ENCODE measurements at places on chromosomes 3 and 15. TPM values are rescaled to one million over a fixed set of nuclear protein-coding genes. Genes with fewer than 3 reads are reported as not detected.

DNA sequence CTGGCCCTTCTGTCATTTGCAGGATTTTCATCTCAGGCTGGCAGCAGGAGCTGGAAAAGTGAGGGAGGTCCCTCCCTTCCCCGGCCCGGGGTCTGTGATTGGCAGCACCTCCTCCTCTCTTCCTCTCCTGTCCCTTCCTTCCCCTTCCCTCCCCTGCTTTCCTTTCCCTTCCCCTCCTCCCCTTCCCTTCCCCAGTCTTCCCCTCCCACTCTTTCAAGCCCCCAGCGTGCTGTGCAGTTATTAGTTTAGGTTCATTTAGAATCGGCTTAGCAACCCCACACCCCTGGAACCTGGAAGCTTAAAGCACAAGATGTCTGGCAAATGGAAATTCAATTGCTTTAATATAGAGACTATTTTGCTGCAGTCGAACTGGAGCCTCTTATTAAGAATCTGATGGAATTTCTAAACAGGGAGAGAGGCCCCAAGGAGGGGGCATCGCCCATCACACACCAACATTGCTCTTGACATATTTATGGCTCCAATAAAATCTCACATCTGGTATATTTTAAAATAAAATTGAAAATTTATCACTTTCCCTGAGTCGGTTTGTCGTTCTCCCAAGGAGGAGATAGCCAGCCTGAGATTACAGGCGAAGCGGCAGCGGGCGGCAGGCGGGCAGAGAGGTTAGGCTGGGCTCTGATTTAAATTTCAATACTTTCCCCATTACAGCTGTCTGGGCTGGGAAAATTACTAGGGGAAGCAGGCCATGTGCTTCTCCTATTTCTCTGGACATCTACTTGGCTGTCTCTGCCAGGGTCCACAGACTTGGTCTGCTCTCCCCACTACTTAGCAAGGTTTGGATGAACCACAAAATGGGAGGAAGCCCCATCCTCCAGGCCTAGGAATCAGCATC is 98.9 kb downstream of the LINGO1 start:
- DNase-seq, result no peak

DNA sequence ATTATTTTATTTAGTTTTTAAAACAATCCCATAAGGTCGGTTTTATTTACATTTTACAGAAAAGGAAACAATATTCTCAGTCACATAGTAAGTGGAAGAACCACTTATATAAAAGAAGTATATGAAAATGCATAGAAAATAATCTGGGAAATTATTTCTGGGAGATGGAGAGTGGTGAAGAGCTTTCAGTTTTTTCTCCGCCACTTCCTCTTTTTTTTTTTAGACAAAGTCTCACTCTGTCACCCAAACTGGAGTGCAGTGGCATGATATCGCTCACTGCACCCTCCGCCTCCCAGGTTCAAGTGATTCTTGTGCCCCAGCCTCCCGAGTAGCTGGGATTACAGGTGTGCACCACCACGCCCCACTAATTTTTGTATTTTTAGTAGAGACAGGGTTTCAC is 21.2 kb downstream of the RAD51 start:
- no peak for DNase-seq

- DNase-seq, result no peak
These were observed 835 bp upstream of the TTLL3 start for GRCh38 chr3:9809239-9809614.

TMC3 gene
- total RNA-seq, result not detected

GRCh38 chr3:8656240-8656639 is 11.6 kb upstream of the SSUH2 start:
- DNase-seq, result no peak

- DNase-seq, result no peak
These were observed 4.1 kb downstream of the CORO2B start for GRCh38 chr15:68582864-68583263.

IL17RD gene
- total RNA-seq, result 12.3 TPM

GRCh38 chr15:67370206-67370954 is 115.8 kb downstream of the IQCH start:
- DNase-seq, result no peak

- no peak for DNase-seq
These were observed 360.1 kb upstream of the THRB start for GRCh38 chr3:24854748-24855147.

- no peak for DNase-seq
These were observed 40.3 kb downstream of the RGMA start for GRCh38 chr15:93048759-93049161.

DNA sequence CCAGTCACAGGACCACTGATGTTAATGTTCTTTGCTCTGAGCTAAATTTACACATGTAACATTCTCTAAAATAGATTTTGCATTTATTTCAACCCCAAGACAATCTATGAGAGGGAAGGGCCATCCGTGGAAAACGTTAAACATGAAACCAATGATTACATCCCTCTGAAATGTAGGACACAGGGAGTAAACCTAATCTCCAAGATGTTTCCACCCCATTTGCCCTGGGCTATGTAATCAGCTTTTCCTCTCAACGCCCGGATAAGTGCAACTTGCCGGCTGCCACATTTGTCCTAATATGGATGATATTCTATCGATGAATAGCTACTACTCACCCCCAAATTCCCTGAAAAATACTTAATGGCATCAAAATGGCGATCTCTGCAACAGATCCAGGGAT is 6.4 kb upstream of the FMN1 start:
- DNase-seq, result no peak

DNA sequence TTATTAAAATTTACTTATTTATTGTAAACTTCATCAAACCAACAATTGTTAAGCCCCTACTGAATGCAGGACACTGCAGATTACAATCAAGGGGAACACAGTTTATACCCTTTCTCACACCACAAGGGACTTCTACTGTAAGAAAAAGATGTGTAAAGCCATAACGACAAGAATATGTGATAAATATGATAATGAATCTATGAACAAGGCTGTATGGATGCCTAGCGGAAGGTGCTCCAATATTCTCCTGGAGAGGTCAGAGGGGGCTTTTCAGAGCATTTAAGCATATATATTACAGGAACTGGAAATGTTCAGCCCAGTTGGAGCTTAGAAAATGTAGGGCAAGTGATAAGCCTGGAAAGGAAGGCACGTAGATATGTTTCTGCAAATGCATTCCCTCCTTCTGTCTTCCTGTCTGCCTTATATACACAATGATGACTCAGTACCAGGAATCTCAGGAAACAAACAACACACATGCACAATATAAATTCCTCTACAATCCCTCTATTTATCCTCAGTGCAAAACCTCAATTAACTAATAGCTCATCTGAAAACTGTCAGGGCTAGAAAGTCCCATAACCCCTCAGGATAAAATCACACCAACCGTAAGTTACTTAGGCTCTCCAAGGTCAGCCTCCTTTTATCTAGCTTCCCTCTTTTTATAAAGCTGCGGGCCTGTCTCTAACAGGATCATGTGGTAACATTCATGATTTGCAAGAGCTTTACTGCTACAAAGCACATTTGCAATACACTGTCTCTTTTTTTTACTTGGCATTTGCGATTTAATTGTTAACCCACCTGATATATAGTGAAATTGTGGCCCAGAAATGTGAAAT is 393.1 kb downstream of the LPP start:
- no peak for DNase-seq

- no peak for DNase-seq
These were observed 424.1 kb downstream of the RSL24D1 start for GRCh38 chr15:54772663-54773062.

- DNase-seq, result no peak
These were observed 774.9 kb downstream of the ROBO2 start for GRCh38 chr3:77814845-77815244.

GRCh38 chr3:106566277-106566676 is 697.5 kb upstream of the CBLB start:
- DNase-seq, result no peak

DNA sequence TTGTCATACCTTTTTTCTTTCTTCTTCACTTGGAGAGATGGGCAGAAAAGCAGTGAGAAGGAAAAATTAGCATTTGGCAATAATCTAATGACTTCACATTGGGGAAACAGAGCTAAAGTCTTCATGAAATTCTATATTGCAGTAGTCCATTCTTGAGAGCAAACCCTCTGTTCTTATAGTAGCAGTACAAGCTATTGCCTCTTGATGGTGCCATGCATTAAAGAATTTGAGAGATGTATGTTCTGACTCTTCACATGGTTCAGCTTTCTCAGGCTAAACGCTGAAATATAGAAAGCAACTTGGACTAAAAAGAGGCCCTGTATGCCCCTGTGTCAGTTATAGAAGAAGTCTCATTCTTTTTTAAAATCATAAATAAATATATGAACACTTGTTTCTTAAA is 36.0 kb downstream of the PHLDB2 start:
- DNase-seq, result peak; percentile 75

PPP2R3A gene
- 6.1 TPM for total RNA-seq

- peak; percentile 26 for DNase-seq
These were observed 1161.4 kb downstream of the SI start for GRCh38 chr3:163916596-163917560.

DNA sequence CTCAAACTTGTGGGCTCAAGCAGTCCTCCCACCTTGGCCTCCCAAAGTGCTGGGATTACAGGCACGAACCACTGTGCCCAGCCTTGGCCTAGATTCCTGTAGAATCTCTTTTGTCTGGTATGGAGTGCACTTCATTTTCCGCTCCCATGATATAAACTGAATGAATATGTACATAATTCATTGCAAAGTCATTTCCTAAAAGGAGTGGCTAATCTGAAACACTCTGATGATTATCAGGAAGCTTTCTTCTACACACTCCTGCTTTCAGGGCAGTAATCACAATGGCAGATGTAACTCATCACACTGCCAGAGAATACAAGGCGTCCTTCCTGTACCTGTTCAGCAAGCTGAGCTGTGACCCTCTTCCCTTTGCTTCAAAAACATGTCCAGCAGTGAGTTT is 28.6 kb downstream of the RLBP1 start:
- DNase-seq, result no peak

GRCh38 chr15:85785887-85786780 is 8.6 kb downstream of the KLHL25 start:
- peak; percentile 53 for DNase-seq

- no peak for DNase-seq
These were observed 24.1 kb upstream of the SHISA5 start for GRCh38 chr3:48528048-48528447.

CHRNA5 gene
- total RNA-seq, result 25.2 TPM

TPRG1 gene
- total RNA-seq, result 2.8 TPM

GRCh38 chr15:29821416-29822099 is 710 bp downstream of the TJP1 start:
- DNase-seq, result peak; percentile 70

CMTM8 gene
- total RNA-seq, result 19.4 TPM

NR2E3 gene
- 0.59 TPM for total RNA-seq

DNA sequence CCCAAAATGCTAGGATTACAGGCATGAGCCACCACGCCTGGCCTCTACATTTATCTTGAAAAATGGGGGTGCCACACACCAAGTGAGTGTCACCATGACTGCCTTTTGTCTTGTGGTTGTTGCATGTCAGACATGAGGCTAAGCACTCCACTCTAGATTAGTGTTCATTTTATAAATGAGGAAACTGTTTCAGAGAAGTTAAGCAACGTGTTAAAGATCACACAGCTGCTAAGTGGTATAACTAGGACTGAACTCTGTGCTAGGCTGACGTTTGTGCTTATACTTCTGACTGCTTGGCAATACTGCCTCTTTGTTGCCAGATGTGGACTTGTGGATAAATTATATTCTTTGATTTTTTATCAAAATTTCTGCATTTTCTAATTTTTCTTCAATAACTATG is 50.8 kb upstream of the SMAD6 start:
- DNase-seq, result no peak

IL20RB gene
- total RNA-seq, result 6.1 TPM

GRCh38 chr3:132378048-132378762 is 39.1 kb upstream of the DNAJC13 start:
- DNase-seq, result no peak

- no peak for DNase-seq
These were observed 210.8 kb upstream of the ROPN1 start for GRCh38 chr3:124202754-124203153.

GRCh38 chr3:72628065-72628464 is 220.2 kb downstream of the SHQ1 start:
- DNase-seq, result no peak

Measured in HCT116 (cell line).